NCI-H345 (cell line): ENCODE measurements at places on chromosomes 2 and 18.

- DNase-seq, result no peak
Measured at GRCh38 chr2:221767106-221768012, 195.3 kb upstream of the EPHA4 start.

GRCh38 chr2:234597576-234597861, 100.6 kb upstream of the ARL4C start:
- no peak for DNase-seq

- no peak for DNase-seq
Measured at GRCh38 chr2:119575439-119575838, 31.2 kb downstream of the CFAP221 start.

GRCh38 chr2:105099153-105099552, 61.3 kb downstream of the MRPS9 start:
- DNase-seq, result no peak

DNA sequence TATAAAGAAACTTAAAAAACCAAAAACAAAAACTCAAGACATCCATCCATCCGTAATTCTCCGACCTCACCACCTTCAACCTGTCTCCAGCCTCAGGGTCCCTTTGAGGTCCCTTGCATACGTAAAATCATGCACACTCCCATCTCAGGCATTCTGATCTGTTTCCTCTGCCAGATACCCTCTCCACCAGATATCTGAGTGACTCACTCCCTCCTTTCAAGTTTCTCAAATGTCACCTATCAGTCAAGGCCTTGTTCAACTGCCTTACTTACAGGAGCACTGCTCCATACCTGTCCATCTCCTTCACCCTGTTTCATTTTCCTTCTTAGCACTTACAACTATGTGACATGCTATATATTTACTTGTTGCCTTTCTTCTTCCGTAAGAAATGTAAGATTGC, 369.3 kb downstream of the NBAS start:
- DNase-seq, result no peak

GRCh38 chr2:236665101-236665500, 95.5 kb downstream of the ACKR3 start:
- no peak for DNase-seq

GRCh38 chr2:218781691-218782527, at the start of gene CYP27A1:
Gene CYP27A1, plus strand, starts transcription at chr2:218782147. Its CDS starts 36 bp downstream, at chr2:218782183.
- no peak for DNase-seq

DNA sequence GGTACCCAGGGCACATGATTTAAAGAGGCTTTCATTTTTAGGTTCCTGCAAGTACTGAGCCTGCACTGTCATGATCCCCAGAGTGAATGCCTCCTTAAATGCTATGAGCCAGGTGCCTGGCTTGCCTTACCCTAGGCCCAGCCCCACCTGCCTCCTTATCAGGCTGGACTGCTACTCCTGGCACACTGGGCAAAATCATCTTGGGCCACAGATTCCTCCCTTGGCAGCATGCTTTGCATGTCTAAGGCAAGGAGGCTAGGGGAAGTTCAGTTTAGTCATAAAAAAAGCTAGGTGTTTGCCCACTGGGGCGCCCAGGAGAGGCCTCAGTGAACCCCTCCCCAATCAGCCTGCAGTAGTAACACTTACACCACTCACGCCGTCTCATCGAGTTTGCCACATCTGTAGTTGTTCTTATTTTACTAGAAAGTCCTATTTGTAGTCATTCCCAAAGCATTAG, 45.1 kb downstream of the LBH start:
- DNase-seq, result no peak

DNA sequence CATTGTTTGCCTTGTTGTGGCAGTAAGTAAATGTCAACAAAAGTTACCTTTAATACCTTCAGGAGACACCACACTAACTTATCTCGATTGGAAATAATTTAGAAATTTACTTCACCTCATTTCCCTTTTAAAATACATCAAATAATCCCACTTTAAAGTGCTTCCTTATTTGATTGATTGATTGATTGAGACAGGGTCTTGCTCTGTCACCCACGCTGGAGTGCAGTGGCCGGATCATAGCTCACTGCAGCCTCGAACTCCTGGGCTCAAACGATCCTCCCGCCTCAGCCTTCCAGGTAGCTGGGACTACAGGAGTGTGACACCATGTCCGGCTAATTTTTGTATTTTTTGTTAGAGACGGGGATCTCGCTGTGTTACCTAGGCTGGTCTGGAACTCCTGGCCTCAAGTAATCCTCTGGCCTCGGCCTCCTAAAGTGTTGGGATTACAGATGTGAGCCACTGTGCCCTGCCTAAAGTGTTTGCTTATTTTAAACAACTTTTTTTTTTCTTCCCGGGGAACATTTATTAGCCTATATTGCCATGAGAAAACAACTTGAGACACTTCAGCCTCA, 12.0 kb upstream of the PAX3 start:
- DNase-seq, result no peak

- no peak for DNase-seq
Measured at GRCh38 chr2:23436346-23437098, 51.5 kb downstream of the KLHL29 start.

DNA sequence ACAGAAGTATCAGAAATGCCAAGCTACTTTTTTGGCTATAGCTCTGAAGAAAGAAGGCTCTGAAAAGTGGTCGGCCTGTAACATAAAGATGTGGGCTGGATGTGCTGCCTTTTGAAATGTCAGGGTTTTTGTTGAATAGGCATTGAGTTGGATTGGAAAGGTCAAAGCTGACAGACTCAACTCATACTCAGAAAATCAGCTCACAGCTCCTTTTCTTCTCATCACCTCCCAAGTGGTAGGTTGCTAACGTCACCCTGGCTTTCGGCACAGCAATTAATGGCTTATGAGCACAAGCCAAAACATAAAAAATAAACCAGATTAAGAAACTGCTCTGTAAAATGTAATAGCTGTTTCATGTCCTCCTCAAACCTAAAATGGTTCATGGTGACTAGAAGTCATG, 68.3 kb downstream of the KCNF1 start:
- DNase-seq, result no peak

GRCh38 chr18:56326336-56327072, 311.9 kb downstream of the TXNL1 start:
- no peak for DNase-seq

DNA sequence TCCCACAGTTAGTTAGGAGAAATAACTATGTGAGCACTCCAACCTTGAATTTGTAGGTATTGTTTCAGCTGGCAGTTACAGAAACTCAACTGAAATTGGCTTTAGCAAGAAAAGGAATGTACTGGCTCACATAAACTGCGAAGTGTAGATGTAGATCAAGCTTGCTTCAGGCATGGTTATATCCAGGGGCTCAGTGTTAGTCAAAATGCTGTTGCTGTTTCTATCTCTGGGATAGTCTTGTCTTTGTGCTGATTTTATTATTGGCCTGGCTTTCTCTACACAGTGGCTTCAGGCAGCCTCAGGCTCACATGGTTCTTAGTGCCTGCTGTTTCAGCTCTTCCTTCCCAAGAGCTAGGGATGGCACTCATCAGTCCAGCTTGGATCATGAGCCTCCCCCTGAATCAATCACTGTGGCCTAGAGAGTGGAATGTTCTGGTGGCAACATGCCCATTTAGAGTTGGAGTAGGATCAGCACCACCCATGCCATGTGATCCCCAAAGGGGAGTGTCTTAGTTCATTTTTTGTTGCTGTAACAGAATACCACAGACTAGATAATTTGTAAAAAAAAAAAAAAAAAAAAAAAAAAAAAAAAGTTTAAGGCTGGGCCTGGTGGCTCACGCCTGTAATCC, 69.1 kb upstream of the FOXI3 start:
- no peak for DNase-seq

DNA sequence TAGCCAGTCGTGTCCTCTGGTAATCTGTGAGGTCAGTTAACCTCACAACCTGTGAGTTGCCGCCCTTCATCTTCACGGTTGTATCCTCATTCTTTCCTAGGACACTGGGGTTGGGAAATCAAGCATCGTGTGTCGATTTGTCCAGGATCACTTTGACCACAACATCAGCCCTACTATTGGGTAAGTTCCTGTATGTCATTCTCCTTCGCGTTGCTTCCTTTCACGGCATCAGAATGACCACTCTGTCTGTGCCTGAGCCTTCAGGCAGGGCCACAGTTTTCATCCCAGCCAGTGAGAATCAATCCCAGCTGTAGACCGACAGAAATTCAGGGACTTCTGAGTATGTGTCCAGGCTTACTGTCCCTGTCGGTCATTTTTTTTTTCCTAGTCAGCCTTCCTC, 67.1 kb downstream of the RAB31 start:
- no peak for DNase-seq

- no peak for DNase-seq
Measured at GRCh38 chr2:227813229-227813561, 447 bp upstream of the CCL20 start.

GRCh38 chr2:209194717-209195116, 229.1 kb upstream of the MAP2 start:
- DNase-seq, result no peak

DNA sequence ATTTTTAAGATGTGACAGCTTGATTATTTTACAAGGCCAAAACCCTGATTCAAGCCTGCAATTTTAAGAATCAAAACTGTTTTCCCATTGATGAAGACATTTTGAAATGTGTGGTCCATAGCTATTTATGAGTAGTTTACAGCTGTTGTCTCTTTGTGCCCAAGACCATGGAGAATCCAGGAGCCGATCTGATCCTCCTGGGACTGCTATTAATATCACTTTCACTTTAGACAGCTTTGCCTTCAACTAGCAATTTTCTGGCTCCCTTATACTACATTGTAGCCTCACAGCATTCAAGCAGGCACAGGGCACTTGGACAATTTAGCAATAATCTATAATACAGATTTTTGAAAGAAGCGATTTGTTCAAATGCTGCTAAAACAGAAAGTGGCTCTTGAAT, 172.9 kb downstream of the SLC8A1 start:
- DNase-seq, result no peak

DNA sequence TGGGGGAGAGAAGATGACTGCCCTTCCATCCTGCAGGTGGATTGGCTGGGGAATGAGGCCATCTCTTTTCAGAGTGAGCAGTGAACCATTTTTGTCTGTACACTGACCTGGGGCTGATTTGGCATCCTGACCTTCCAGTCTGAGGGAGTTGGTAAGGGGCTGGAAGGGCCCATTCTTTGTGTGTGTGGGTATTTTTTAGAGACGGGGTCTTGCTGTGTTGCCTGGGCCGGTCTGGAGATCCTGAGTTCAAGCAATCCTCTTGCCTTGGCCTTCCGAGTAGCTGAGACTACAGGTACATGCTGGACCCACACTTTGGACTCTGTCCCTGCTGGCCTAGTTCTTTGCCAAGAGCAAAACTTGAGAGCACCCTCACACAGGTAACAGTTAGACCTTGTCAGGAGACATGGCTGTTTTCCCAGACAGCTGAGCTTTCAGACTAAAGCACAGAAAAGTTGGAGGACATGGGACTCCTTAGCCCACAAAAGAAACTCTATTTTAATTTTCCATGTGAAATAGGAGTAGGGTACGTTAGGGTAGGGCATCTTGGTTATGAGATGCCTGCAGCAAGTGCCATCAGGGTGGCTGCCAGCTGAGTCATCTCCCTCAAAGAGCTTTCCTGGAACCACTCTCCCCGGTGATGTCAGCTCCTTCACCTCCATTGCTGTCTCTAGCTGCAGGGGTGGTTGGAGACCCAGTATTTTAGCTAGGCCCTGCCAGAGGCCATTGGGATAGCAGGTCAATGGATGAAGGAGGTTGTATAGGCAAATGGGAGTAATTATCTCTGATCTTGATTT, 60.7 kb downstream of the DGKD start:
- DNase-seq, result no peak

DNA sequence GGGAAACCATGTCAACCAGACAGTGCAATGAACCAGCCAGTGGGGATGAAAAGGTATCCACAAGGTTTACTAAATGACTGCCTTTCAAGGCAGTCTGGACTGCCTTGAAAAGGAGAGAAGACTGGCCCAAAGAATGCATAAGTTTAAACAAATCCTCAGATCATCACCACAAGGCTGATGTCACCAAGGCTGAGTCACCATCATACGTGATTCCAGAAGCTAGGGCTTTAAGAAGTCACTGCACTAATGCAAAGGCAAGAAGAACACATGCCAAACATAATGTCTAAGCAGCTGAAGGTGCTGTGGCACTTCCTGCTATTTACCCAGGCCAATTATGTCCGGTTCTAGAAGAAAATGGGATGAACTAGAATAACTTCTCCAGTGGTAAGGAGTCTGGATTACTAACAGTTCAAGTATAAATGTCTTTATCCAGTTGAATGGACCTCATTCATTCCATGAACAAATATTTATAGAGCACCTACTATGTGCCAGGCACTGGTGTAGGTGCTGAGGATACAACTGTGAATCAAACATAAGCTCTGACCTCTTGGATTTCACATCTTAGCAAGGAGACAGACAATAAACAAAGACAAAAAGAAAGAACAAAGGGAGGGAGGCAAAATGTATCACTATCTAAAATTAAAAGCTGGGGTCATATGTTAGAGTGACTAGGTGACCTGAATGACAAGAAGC, 37.6 kb upstream of the ONECUT2 start:
- DNase-seq, result no peak

GRCh38 chr18:9577361-9577760, 37.0 kb downstream of the PPP4R1 start:
- no peak for DNase-seq

DNA sequence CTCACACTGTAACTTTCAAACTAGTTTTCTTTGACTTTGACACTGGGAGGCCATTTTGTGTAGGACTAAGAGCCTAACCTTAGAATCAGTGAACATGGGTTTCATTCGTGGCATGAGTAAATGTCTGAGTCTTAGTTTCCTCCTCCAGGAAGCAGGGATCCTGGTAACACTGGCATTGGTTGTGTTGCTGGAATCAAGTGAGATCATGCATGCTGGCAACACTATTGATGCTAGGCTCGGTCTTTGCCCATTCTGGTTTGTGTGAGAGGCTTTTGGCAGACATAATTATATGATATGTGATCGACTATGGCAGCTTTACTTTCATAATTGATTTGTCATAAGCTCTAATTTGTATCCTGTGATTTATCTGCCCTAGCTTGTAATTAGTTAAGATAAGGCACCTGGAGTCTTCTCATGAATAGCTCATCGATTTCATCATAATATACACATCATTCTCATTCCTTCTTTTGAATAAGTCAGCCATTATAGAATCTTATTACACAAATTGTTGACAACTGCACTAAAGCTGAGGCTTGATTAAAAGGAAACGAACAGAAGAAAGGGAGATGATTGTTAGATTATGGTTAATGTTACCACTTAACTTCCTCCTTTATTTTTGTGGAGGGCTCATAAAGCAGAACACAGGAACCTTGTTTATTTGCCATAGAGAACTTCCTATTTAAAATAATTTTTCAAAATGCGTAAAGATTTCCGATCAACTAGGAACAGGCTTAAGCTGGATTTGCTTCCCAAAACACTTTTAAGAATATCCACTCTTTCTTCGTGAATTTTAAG, 12.6 kb downstream of the PPP1R1C start:
- no peak for DNase-seq

DNA sequence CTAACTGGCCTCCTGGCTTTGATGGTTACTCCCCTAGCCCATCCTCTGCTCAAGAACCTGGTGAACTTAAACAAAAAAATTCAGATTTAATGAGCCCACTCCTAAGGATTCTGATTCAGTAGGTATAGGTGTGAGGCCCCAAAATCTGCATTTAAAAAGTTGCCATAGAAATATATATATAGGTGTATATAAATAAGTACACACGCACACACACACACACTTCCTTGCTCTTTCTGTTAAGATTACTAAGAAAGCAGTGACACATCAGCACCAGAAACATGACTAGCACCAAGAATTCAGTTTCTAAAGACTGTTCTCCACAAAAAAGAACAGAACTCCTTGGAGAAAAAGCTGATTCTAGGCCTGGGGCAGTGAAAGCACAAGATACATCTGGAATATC, 17.8 kb downstream of the EML6 start:
- no peak for DNase-seq
